ENCODE measurements at places on chromosomes 4 and X.

GRCh38 chr4:48175328-48175727 lies 41.3 kb upstream of the TXK start:
- DNase-seq, result no peak

DNA sequence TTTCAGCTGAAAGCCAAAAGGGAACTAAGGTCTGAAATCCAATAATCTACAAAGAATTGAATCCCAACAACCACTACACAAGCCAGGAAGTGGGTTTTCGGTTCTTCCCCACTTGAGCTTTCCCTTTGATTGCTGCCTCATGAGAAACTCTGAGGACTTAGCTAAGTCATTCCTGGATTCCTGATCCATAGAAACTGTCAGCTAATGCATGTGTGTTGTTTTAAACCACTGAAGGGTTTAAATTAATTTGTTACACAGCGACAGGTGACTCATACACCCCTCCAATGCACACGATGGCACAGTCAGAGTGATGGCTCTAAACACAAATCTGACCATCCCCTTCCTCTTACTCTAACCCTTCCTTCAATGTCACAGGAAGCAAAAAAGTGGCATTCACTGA lies 282.9 kb downstream of the RAB28 start:
- no peak for DNase-seq

DNA sequence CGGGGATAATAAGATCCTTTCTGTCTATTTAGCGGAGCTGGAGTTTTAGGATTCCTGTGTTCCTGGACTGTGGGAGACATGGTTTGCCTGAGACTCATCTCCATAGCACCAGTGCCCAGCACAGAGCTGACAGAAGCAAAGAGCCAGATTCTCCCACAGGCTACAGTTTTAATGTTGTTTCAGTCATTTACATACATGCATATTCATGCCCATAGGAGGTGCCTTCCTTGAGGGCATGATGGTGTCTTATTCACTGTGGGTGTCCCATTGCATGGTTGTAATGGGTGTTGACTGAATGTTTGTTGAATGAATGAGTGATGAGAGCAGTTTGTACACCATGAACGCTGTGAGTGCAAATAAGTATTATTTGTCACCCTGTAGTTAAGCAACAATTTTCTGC lies 260.6 kb downstream of the EVC2 start:
- no peak for DNase-seq

DNA sequence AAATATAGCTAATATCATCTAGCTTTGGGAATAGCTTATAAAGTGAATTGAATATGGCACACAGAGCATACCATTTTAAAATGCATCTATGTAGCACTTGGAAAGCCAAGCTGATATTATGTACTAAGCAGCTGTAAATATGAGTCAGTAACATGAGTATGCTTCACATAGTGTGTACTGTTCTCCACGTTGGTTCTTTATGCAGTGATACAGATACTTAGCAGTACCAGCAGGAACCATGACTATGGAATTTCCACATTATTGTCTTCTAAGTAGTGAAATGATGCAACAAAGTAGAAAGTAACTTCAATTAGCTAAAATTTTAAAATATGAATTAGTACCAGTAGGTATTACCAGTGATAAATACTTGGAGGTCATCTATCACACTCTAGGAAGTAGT lies 320.1 kb downstream of the BMPR1B start:
- no peak for DNase-seq

DNA sequence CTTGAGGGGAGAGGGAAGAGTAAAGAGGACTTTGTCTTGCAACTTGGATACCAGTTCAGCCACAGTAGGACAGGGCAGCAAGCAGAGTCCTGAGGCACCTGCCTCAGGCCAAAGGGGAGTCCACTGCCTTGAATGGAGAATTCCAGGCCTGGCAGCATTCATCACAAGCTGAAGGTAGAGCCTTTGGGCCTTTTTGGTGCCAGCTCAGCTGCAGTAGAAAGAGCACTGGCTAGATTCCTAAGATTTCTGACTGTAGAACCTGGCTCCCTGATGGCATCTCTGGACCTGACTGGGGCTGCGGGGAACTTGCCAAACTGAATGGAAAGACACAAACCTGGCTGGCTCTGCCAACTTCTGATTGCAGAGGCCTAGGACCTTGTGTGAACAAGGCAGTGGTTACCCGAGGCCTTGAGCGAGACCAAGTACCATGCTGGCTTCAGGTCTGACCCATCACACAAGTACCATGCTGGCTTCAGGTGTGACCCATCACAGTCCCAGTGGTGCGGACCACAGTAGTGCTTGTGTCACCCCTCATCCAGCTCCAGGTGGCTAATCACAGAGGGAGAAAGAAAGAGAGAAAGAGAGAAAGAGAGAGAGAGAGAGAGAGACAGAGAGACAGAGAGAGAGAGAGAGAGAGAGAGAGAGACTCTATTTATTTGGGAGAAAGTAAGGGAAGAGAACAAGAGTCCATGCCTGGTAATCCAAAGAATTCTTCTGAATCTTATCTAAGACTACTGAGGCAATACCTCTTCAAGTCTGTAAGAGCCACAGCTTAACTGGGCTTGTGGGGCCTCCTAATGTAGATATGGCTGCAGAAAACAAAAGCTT lies 137.6 kb upstream of the SPIN4 start:
- no peak for DNase-seq

- no peak for DNase-seq
Observed at GRCh38 chr4:101306225-101306624, 41.1 kb downstream of the PPP3CA start.

- no peak for DNase-seq
Observed at GRCh38 chr4:7315286-7315685, 119.4 kb downstream of the PSAPL1 start.

- no peak for DNase-seq
Observed at GRCh38 chr4:987624-988513, 1.0 kb downstream of the IDUA start.

DNA sequence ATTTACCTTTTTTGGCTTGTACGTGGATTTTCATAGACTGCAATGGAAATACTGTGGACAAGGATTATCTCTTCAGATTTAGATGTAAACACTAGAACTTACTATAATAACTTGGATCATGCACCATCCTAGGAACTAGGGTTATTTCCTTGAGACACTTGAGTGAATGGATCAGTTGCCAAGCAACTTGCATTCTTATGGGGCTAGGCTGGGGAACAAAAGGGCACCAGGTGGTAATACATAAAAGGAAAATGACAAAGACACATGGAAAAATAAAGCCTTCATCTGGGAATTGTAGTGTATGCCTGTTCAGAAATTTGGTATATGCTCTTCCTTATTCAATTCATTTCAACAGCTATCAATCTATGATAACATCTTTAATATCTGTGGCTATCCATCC lies 247.1 kb downstream of the SPRY1 start:
- no peak for DNase-seq

GRCh38 chr4:20196476-20196875 lies 55.2 kb upstream of the SLIT2 start:
- DNase-seq, result no peak

DNA sequence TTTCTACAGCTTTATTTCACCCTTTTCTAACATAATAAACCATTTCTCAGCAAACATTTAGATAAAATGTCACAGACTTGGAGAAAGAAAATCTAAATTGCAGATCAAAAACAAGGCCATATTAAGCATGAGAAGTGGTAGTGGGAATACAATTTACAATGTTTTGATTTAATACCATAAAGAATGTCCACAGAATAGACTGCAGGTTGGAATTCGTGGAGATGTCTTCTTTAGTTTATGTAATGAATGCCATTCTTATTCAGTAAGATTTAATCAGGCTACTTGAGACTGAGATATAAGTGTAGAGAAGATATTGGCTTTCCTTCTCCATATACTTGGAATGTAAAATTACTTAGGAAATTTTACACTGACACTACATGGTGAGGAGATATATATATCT lies 91.9 kb upstream of the ZFP42 start:
- peak; percentile 18 for DNase-seq

- DNase-seq, result no peak
Observed at GRCh38 chr4:24006269-24006668, 116.4 kb upstream of the PPARGC1A start.

- no peak for DNase-seq
Observed at GRCh38 chrX:68947882-68948605, 119.2 kb downstream of the EFNB1 start.

DNA sequence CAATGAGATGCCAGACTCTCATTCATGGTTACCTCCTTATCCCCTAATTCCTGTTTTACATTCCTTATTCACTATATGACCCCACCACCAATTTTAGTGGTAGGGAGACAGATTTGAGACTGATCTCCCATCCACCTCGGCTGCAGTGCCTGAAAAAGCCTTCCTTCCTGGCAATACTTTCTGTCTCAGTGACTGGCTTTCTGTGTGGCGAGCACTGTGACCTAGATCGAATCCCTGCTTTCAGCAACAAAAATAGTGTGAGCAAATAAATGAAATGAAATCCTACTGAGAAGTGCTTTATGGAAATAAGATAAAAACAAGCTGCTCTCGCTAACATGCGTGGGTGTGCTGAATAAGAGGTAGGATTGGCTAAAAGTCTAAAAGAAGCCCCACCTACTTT lies 165.3 kb downstream of the GPM6A start:
- DNase-seq, result no peak

DNA sequence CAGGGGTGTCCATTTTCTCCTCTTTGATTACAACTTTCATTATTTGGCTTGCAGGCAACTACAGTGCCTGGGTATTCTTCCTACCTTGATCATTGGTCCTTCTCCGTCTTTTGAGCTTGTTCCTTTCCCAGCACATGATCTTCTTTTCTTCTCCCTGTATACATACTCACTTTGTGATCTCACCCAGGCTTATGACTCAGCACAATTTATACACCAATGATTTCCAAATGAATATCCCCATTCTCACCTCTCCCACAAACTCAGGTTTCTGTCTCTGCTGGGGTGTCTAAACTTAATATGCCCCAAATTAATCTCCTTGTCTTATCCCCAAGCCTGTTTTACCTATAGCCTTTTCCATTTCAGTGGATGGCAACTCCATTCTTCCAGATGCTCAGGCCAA lies 19.5 kb upstream of the C4orf54 start:
- DNase-seq, result no peak

DNA sequence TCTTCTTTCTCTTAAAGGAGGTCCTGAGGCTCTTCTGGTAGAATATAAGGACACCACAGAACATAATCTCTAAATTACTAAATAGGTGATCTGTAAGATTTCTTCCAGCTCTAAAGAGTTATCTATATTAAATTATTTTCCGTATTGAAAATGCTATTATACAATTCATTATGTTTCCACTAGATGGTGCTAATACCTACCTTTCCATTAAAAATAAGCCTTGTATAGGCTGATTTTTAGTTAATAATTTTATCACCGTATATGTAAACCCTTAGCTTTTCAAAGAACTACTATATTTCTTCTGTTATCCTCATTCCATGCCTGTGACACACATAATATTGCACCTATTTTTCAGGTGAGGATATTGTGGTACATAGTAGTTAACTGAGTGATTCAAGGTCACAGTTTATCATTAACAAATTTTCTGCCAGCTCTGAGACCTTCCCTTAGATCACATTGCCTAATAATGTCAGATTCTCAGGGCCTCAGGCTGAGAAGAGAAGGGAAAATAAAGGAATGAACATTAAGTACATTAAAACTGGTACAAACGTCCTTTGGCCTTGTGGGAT lies 138.8 kb downstream of the TEX11 start:
- DNase-seq, result peak; percentile 22

DNA sequence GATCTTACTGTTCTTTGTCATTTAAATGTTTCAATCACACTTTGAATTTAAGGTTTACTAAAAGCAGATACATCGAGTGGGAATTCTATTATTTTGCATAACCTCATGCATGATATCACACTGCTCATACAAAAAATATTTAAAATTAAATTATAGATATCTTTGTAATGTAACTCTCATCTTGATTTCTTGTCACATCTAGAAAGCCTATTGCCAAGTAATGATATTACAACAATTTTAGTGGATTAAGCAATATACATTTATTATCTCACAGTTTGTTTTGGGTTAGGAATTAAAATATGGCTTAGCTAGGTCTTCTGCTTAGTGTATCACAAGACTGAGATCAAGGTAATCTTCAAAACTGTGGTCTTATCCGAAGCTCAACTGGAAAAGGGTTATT lies 865.0 kb downstream of the CCSER1 start:
- DNase-seq, result no peak

DNA sequence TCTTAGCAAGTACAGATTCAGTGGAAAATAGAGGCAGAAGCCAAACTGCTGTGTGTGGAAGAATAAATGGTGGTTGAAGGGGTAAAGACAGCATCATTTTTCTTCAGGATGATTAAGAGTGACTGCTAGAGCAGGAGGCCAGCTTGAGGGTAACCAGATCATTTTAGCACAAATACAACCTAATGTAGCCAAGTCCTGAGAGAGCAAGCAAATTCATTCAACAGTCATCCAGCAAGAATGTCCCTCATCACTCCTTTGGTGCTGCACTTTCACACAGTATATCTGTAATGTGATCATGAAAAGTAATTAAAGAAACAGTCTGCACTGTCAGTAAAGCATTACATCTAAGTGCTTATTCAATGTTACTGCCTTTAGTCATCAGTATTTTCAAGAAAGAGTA lies 44.8 kb downstream of the NPFFR2 start:
- DNase-seq, result no peak

DNA sequence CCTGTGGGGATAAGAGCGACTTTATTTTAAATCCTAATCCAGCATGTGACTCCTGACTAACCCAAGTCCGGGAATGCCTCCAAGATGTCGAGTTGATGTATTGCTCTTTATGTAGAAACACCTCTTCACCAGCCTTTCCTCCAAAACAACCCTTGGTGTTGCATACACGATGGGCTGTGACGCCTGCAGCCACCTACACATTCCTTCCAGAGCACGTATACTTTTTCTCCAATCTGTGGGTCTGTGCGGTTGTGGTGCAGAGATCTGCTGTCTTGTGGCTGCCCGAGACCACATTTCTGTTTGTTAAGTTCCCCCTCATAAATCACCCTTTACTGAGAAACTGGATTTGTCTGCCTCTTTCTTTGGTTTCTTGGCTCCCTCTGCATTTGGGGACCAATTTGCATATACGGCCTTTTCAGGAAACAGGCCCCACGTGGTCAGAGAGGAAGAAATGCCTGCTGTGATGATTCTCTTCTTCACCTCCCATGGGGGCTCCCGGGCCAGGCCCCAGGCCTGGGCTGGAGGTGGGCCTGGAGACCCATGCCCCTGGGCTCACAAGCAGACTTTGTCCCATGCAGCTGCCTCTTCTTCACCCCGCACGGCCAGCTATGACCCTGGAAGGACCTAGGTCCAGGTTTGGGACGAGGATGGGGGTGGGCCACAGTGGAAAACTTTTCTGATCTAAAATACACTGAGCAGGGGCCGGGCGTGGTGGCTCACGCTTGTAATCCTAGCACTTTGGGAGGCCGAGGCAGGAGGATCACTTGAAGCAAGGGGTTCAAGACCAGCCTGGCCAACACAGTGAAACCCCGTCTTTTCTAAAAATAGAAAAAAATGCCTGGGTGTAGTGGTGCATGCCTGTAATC lies 21.4 kb upstream of the AFAP1 start:
- peak; percentile 91 for DNase-seq

DNA sequence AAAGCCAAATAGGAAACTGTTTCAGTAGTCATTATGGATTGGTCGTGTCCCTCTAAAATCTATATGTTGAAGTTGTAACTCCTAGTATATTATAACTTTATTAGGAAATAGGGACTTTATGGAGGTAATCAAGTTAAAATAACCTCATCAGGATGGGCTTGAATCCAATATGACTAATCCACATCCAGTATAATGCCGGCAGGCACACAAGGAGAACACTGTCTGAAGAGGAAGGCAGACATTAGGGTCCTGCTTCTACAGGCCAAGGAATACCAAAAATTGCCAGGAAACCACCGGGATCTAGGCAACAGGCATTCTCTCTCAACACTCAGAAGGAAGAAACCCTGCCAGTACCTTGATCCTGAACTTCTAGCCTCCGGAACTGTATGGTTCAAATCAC lies 130.3 kb downstream of the ATP10D start:
- DNase-seq, result no peak

GRCh38 chrX:117458243-117458968 lies 658.2 kb downstream of the KLHL13 start:
- no peak for DNase-seq

All from HTR-8/SVneo (cell line).